ENCODE measurements at places on chromosomes 2 and 18.
A peak's percentile ranks its signal among the peaks of the same experiment; 100 is the strongest.

DNA sequence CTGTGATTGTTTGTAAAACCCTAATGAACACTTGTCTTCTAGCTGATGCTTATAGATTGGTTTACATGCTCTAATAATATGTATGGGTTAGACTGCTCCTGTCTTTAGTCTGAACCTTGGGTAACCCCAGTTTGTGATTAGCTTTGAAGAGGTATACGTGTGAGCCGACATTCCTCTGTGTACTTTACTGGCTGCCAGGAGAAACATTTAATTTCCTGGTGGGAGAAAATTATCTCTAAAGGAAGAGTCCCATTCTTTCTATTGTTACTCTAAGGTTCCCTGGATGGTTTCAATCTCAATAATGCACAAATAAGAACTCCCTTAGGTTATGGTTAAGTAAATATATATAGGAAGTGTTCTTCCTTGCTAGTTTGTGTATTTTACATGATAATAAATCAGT, 143.6 kb upstream of the ZSWIM2 start:
- no peak for DNase-seq

- no peak for DNase-seq
These were observed 225.5 kb upstream of the VRK2 start for GRCh38 chr2:57821088-57821487.

DNA sequence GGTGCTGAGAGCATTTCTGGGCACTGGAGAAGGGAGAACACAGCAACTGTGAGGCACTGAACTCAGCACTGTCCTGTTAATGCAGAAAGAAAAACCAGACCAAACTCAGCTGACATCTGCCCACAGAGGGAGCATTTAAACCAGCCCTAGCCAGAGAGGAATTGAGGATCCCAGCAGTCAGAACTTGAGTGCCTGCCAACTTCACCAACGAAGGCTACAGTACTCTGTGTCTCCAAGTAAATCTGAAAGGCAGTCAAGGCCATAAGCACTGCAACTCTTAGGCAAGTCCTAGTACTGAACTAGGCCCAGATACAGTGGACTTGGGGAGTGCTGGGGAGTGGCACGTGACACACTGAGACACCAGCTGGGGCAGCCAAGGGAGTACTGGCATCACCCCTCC, 176.2 kb upstream of the ZC3H15 start:
- DNase-seq: no peak

DNA sequence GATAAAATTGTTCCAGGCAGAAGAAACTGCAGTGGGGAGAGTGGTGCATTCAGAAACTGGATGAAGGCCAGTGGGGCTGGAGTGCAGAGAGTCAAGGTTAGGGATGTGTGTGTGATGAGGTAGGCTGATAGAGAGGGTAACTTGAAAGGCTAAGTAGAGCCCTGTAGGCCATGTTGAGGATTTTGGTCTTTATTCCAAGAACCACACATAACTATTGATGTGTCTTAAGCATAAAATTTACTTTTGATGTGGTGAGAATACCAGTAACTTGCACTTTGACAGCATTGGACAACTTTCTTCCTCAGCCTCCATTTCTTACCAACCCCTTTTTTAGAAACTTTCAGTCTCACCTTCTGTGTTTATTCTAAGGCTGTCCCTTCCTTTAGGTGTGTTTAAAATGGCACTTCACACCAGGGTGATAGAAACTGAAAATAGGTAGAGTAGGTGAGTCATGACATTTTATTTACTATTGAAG, 22.6 kb downstream of the MTX2 start:
- no peak for DNase-seq

GRCh38 chr2:235543128-235543750, 49.4 kb downstream of the AGAP1 start:
- DNase-seq: no peak

DNA sequence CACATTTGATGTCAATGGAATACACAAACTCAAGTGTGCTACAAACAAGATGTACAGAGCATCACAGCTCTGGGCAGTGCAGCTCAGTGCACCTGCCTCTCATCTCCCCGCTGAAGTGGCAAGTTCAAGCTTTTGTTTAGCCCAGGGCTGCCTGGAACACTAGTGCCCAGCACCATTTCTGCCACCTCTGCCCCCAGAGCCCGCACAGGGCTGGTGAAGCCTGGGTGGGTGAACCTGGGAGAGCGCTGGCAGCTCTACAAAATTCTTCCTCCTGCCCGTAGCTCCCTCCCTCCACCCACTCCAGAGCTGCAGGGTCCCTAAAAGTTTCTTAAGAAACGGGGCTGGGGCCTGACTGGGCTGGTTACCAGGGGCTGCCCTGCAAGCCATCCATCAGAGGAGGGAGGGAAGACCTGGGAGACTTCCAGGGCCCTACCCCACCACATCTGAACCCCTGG, 1.5 kb downstream of the HES6 start:
- DNase-seq: no peak

DNA sequence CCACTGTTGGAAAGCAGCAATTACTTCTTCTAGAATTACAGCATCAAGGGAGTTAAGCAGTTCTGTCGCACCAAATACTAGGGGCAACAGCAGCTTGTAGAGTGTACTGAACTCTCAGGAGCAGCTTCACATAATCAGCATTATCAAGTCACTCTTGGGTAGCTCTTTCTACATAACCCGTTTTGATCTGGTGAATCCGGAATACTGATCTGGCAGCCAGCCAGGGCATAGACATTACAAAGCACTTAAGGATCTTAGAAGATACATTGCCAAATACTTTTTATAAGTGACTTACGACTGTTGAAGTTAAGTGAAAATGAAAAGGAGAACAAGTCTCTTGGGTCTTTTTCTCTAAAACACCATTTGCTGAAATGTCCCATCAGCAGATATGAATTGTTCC, 73.2 kb upstream of the NETO1 start:
- DNase-seq: no peak

DNA sequence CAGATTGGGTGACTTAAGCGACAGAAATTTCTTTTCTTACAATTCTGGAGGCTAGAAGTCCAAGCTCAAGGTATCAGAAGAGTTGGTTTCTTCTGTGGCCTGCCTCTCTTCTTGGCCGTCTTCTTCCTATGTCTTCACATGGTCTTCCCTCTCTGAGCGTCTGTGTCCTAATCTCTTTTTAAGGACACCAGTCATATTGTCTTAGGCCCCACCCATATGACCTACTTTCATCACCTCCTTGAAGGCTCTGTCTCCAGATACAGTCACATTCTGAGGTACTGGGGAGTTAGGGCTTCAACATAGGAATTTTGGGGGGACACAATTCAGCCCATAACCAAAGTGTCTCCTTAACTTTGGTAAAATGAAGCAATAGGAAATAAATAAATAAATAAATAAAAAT, 110.9 kb upstream of the EPC2 start:
- no peak for DNase-seq

- DNase-seq: no peak
These were observed 321.0 kb upstream of the HS6ST1 start for GRCh38 chr2:128639693-128640092.

DNA sequence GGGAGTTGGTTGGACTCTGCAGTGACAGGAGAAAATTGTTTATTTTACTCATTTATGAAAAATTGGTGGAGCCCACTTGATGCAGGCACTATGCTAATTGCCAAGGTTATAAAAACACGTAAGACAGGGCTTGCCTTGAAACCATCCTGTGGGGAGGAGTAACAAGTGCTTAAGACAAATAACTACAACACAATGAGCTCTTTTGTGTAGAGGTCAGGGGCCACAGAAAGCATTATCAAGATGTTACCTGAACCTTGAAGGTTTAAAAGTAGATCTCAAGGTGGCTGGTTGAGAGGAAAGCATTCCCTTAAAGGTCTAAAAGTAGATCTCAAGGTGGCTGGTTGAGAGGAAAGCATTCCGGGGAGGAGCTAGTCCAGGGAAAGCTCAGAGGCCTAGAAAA, 381.8 kb upstream of the POU3F3 start:
- no peak for DNase-seq

- DNase-seq: no peak
These were observed 7.5 kb upstream of the KCNG2 start for GRCh38 chr18:79789901-79790890.

DNA sequence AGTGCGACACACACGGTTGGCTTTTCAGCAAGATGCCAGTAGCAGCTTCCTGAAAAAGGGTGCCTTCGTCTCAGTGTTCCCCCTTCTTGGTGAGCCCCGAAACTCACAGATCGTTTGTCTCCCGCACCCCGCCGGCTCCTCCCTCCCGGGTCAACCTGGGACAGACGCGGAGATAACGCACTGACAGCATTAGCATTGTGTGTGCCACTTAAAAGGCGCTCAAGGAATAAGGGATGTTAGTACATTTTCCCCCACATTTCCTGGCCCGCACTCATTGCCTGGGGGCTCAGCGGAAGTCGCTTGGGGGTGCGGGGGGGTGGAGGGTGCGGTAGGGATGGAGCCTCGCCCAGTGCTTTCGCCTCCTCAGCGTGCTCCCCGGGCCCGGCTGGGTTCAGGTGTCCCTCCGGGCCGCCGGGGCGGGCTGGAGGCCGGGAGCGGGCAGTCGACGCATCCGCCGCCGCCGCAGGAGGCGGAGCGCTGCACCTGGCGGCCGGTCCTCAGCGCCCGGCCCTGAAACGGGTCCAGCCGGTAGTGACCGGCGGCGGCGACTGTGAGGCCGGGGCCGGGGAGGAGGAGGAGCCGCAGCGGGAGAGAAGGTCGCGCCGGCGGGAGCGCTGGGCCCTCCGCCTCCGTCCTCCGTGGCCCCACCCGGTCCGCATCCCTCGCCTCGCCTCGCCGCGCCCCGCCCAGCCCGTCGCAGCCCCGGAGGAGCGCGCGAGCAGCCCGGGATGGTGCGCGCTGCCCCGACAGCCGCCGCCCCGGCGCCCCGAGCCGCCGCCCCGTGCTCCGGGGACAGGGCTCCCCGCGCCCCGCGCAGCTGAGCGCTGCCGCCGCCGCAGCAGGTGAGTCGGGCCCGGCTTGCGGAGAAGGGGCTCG, at the start of gene MFSD6:
Gene MFSD6 (plus strand): TSS at position 694 of the 876 bp plus-strand sequence. CDS start 27,675 bp downstream, outside the sequence.
- DNase-seq: peak; percentile 46

DNA sequence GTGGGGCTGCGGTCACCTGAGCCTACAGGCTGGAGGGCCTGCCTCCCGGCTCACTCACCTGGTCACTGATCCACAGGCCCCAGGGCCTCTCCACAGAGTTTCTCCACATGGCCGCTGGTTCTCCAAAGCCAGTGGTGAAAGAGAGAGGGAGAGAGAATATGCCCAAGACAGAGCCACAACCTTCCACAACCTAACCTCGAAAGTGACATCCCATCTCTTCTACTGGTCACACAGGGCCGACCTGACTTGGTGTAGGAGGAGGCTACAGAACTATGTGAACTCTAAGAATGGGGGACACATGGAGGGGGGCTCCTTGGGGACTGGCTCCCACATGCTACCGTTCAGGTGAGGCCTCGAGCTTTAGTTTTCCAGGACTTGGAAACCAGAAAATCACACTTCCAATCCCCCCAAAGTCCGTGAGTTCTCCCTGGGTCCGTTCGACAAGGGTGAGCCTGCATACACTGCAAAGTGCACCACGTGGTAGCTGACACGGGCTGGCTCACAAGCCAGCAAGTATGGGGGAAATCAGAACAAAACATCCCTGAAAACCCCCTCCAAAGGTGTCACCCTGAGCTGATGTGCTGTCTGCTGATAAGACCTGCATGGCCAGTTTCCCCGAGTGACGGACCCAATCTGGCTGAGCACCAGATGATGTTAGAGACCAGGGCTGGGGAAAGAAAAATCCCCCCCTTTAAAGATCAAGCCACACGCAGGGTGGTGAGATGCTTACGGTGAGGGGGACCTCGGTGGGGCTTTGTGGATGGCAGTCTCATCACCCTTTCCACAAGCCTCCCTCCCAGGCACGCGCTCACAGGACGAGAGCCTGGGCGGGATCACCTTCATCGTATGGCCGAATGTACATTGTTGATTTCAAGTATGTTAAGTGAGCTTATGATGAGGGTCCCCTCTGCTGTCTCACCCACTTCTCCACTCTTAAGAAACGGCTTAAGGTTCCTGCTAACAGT, 54.2 kb upstream of the SEMA4C start:
- DNase-seq: no peak

- DNase-seq: no peak
These were observed 17.5 kb downstream of the SMYD1 start for GRCh38 chr2:88085099-88085498.

DNA sequence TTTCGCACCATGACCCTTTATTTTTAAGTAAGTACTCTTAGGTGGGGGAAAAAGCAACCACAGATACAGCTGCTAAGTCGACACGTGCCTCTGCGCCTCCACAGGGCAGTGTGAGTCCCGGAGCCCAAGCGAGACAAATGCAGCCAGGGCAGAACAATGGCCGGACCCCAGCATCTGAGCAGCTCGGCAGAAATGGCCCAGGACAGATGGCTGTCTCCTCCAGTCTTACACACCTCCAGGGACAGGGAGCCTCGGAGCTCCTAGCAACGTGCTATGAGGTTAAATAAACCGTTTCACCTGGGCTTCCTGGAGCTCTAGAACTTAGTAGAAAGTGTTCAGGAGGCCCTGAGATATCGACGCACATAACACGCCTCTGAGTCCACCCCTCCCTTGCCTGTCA, 47.3 kb upstream of the SALL3 start:
- no peak for DNase-seq

DNA sequence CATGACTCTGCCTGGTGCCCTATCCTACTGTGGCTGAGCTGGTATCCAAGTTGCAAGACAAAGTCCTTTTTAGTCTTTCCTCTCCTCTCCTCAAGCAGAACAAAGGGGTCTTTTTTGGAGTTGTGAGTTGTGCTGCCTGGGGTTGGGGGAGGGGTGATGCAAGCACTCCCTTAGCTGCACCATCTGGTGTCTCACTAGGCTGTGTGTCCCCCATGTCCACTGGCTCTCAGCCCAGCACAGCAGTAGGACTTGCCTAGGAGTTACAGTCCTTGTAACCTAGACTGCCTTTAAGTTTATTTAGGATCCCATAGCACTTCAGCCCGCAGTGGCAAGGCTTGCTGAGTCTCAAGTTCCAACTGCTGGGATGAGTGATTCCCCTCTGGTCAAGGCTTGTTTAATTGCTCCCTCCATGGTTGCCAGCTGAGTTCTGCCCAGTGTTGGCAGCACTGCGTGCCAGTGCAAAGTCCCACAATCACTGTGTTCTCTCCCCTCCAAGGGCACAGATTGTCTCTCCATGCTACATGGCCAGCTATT, 13.2 kb upstream of the ILKAP start:
- no peak for DNase-seq

- DNase-seq: no peak
These were observed 64.3 kb downstream of the NFATC1 start for GRCh38 chr18:79459946-79460480.

GRCh38 chr18:79062806-79063205, 6.4 kb upstream of the ATP9B start:
- DNase-seq: no peak

- DNase-seq: no peak
These were observed 319.5 kb downstream of the TNS1 start for GRCh38 chr2:217683106-217683870.

- DNase-seq: no peak
These were observed 55.5 kb downstream of the MAP4K4 start for GRCh38 chr2:101752716-101753616.

GRCh38 chr2:208906330-208906729, 499.7 kb downstream of the PTH2R start:
- no peak for DNase-seq

DNA sequence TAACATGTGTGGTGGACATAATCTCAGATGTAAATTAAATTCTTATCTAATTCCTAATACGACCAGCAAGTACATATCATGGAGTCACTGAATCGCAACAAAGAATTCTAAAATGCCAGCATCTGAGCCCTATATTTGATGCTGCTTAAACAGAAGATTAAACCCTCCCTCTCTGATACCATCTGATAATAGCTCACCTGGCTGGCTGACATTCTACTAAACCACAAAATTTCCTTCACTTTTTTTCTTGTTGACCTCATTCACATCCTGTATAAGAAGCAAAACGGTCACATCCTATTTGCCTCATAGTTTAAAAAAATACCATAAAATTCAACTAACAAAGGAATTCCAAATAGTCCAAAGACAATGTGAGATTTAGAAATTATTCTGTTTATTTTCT, 371.6 kb upstream of the SLC8A1 start:
- no peak for DNase-seq

- no peak for DNase-seq
These were observed 113.2 kb upstream of the CHST9 start for GRCh38 chr18:27298214-27298804.

All from activated gamma-delta T cell (primary cell).